ENCODE measurements at places on chromosomes 3 and 15.

DNA sequence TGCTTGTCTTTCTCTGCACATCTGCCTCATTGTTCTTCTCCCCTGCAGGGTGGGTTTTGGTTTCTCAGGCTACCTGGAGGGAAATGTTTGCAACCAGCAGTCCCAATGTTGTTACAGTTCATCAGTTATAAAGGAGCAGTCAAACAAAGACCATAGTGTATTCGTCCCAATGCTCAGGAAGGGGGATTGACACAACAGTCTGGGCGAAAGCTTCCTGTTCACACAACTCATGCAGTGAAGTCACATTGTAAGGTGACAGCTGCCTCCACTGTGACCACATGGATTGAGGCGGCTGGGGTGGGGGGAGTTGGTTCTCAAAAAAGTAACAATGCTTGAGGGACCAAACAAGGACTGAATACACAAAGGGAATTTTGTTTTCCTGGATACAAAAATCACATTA is 28.8 kb upstream of the TF start:
- DNase-seq = peak; percentile 12

- no peak for DNase-seq
These were observed 527.2 kb downstream of the FOXP1 start for GRCh38 chr3:71056327-71056726.

DNA sequence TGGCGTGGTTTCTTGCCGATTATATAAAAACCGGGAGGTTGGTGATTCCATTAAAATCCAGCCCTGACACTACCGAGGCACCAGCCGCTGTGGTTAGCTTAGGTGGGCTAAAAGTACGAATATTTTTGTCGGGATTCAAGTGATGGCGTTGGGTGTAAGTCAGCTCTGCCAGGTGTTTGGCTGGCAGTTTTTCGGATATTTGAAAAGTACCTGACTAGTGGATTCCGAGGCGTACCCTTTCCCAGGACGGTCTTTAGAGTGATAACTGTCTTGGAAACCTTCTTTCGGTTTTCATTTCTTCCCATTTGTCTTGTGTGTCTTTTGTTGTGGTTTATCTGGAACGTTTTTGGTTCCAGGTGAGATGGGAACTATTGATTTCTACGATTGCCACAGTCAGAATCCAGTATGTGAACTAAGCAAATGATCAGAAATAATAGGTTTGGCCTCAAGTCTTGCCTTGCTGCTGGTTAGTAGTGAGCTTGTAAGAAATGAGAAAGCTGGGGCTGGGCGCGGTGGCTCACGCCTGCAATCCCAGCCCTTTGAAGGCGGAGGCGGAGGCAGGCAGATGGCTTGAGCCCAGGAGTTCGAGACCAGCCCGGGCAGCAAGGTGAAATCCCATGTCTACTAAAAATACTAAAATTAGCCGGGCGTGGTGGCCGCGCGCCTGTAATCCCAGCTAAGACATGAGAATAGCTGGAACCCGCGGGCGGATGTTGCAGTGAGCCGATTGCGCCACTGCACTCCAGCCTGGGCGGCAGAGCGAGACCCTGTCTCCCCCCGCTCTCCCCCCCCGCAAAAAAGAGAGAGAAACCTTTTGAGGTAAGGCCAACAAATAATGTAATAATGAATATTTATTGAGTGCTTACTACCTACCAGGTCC is 1.4 kb downstream of the FYTTD1 start:
- DNase-seq = peak; percentile 35

DNA sequence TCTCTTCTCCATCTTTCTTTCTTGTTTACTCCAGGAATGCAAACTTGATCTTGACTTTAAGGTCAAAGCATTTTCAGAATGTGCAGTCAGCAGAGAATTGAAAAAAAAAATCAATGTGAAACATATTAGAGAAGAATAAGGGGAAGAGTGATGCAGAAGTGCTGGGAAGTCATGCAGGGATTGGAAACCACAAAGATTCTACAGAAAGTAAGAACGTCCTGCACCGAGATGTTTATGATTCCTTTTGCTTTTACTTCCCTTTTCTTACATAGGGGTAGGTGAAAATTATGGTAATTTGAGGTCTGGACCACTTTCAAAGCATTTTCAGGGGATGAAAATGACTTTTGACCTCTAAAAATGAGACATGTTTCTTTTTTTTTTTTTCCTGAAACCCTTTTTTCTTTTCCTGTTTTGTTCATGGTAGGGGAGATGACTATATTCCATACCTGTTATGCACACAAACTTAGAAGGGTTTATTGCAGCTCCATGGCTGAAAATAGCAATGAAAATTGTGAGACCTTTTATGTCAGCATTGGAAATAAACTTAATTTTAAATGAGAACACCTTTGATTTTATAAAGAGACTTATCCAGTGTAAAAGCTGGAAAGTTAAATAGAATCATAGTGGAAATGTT is 623.5 kb upstream of the TBL1XR1 start:
- DNase-seq = no peak

- DNase-seq = no peak
These were observed 23.3 kb downstream of the LARP6 start for GRCh38 chr15:70830615-70831014.

DNA sequence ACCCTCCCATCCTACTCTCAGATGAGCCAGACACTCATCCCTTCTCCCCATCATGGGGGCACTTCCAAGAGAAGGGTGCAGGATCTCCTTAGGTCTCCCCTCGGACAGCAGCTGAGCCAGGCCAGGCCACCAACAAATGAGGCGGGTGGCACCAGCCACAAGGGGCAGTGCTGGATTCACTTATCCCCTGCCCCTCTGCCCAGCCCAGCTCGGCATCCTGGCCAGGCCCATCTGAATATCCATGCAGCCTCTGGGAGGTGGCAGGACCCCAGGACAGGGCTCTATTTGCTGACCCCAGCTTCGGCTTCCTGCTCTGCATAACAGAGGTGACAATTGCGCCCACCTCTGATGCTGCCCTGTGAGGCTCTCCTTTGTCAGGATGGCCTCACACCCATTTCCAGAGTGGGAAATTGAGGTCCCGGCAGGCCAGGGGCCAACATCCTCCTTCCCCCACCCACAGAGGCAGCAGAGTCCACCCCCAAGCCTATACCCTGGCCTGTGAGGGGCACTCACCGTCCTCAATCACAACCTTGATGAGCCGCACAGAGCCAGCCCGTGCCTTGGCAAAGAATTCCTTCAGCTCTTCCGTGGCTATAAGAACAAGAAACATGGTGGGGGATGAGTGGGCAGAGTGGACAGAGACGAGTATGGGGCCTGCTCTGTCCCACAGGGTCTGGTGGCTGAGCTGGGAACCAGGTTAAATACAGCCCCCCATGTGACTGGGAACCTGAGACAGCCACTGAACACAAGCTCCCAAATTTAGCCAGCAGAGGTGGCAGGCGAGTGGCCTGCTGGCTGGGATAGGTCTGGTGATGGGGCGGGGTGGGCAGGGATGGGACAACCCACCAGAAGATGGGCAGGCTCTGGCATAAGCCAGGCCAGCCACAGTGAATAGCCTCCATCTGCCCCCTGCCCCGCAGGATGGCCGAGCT is 4.2 kb downstream of the TWF2 start:
- DNase-seq = no peak

- DNase-seq = no peak
These were observed 55.7 kb downstream of the PXYLP1 start for GRCh38 chr3:141287326-141287725.

GRCh38 chr3:68088216-68088615 is 433.8 kb upstream of the SUCLG2 start:
- no peak for DNase-seq

DNA sequence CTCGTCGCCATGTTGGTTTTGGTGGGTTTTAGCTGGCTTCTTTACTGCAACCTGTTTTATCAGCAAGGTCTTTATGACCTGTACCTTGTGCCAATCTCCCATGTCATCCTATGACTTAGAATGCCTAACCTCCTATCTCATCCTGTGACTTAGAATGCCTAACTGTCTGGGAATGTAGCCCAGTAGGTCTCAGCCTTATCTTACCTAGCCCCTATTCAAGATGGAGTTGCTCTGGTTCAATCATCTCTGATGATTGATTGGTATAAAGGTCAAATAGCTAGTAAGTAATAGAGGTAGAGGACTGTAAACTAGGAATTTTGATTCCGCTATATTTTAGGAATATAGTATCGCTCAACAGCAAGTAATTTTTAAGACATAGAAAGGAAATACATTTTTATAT is 1.3 kb upstream of the ACKR2 start:
- DNase-seq = no peak

- DNase-seq = no peak
These were observed 51.6 kb downstream of the RARB start for GRCh38 chr3:25479727-25480010.

DNA sequence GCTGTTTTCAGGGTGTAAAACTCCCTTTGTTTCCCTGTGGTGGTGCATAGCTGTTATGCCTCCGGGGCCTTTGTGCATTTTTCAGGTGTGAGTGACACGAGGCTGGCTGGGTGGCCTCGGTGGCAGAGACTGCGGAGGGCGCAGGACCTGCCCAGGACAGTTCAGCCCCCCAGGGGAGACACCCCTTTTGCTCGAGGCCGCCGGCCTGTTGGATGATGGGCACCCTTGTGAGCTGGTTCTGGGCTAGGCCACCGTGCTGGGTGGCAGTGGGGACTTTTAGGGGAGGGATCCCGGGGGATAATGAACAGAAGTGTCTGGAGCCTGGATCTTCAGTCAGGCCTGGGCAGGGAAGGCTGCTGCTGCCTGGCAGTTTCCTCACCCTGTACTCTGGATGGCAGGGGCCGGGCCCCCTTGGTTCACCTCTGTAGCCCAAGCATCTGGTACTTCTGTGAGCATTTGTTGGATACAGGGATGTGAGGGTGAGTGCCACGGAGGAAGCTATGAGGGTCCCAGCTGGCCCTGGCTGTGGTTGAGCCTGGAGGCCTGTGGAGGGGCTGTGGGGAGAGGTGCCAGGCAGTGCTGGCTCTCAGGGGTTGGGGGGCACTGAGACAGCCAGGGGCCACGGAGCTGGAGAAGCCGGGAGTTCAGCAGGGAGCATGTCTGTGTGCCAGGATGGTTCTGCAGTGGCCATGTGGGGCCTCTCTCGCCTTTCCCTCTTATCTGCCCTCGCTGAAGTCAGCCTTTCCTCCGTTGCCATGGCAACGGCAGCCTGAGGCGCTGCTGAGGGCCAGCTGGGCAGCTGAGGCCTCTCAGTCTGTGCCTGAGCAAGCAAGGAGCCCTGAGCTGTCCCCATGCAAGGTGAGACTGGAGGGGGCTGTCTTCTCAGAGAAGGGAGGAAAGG is 49.0 kb downstream of the KY start:
- DNase-seq = peak; percentile 40

- DNase-seq = no peak
These were observed 26.1 kb downstream of the TFRC start for GRCh38 chr3:196055683-196056270.

DNA sequence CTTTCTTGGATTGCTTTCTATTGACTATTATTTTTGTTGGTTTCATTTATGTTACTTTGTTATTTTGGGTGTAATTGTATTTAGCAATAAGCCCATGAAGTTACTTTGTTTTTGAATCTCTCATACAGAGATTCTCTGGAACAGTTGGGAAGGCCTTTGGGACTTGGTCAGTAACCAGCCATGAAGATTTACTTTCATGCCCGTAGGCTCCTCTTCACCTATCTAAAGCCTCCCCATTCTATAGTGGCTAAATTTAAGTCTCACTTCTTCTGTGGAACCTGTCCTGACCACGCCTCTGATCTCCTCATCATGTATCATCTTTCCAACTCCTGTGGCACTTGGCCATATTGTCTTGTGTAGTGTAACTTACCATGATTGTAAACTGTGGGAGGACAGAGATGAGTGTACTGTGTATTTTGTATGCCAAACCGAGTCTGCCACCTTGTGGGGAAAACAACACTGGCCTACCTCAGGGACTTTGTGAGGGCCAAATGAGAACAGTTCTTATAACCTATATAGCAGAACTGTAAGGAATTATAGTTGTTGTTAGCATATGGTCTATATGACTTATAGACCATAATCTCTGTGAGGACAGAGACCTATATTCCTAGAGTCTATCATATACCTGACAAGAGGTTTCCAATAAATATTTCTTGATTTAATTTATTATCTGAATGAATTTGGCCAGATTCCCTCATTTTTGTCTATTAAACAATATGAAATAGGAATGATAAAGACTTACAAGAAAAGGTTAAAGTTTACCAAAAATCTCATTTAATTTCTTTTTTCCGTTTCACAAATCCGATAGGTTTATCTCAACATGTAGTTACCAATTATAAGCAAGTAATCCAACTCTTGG is 75.0 kb downstream of the STARD9 start:
- peak; percentile 28 for DNase-seq

DNA sequence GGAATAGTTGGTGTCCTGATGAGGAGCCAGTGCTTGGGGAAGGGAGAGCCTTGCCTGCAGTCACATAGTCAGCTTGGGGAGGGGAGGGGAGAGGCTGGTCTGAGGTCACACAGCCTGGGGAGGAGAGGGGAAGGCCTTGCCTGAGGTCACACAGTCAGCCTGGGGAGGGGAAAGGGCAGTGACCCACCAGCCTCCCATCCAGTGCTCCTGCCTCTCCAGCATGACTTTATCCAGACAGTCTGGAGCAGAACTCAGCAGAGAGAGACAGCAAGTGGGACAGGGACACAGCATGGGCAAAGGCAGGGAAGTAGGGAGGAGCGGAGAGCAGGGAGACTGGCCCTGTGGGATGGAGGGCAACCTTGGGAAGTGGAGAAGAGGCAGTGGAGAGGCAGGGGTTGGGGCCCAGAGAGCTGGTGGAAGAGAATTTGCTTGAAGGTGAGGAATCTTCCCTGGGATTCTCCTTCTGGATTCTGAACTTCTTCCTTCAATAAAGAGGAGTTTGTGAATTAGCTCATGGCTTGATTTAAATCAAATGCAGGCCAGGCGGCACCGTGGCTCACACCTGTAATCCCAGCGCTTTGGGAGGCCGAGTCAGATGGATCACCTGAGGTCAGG is 64.5 kb downstream of the CORO2B start:
- DNase-seq = no peak

- DNase-seq = peak; percentile 4
These were observed 10.4 kb upstream of the VIPR1 start for GRCh38 chr3:42491881-42492507.

DNA sequence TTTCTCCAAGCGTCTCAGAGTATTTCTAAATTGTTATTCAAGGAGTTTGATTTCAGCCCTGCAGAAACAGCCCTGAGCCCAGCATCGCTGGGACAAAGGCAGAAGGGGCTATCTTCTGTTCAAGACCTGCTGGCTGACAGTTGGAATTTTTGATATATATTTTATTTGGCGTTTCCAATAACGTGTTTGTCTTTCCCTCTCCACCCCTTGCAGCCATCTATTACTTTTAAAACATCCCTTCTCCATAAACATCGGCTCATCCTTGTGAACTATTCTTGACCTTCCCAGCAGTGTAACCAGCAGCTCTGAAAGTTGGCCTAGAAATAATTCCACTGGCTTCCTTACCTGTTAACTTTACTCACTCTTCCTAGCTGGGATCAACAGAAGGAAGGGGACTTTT is 5.5 kb upstream of the MEIS2 start:
- no peak for DNase-seq

DNA sequence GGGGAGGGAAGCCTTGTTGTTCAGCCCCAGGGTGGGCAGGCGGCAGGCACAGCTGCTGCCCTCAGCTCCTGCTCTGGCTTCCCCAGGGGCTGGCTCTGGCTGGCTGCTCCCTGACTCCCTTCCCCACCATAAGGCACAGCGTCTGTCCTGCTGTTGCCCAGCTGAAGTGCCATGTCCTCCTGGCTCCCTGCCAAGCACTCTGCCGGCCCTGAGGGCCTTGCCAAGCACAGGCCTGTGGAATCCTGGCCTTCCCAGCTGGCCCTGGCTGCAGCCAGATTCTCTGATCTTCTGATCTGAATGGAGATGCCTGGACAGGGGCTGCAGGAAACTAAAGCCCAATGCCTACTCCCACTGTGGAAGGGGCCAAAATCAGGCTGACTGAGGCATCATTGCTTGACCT is 1.1 kb downstream of the IQCF6 start:
- peak; percentile 1 for DNase-seq

GRCh38 chr15:60541481-60542299 is 62.7 kb upstream of the ICE2 start:
- DNase-seq = no peak

GRCh38 chr3:50321336-50322114 is 1.0 kb downstream of the HYAL2 start:
- DNase-seq = peak; percentile 50

Measured in COR-L47 (cell line).